Bronchial smooth muscle cell (primary cell): ENCODE measurements at places on chromosomes 13 and 19. TPM values are rescaled to one million over a fixed set of nuclear protein-coding genes. Genes with fewer than 3 reads are reported as not detected.

KLF12 gene
- 5.5 and 7.6 TPM in 2 replicates for total RNA-seq

RXFP2 gene
- total RNA-seq, result not detected in 2 replicates

TMEM86B gene
- total RNA-seq, result 0.95 and 1.5 TPM in 2 replicates

SYNGR4 gene
- total RNA-seq, result not detected in 2 replicates

SIGLEC14 gene
- not detected in 2 replicates for total RNA-seq

ERFL gene
- total RNA-seq, result 0.16 TPM in 1 of 2 replicates, not detected in the other

NLRP11 gene
- total RNA-seq, result not detected in 2 replicates

PPP2R1A gene
- total RNA-seq, result 112 and 113 TPM in 2 replicates
